GM18507 (cell line): ENCODE measurements at places on chromosomes 1 and 21.

DNA sequence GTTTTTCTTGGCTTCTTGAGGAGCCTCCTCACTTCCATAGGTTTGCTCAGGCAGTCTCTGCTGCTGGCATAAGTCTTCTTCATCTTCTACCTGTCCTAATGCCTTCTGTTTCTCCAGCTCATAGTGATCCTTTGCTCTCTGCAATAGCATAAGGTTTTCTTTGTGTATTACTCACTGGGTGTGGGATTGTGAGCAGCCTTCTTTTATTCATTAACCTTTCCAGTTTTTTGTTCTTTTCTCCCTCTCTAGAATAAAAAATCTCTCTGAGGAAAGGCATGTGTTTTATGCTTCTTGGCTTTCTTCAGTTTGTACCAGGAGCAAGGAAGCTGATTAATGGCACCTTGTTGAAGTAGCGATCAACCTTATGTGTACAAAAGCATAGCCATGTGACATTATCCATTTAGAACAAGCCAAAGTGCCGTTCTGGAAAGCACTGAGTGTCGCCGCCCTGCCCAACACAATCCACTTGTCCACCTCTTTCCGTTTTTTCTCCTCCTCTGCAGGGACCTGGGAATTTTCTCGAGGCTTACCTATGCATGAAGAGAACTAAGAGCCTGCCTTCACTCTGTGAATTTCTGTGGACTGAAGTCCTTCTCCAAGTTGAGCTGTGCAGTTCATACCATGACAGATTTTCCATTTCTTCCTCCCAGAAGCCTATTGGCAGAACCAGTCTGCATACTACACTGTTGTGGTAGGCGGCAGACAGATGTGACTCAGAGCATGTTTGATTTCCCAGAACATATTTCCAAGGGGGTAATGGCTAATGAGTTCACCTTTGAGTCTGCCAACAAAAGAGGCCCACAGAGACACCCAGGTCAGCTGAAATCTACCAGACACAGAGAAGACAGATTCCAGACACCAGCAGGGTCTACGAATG, 39.0 kb downstream of the DPT start:
- DNase-seq = no peak

DNA sequence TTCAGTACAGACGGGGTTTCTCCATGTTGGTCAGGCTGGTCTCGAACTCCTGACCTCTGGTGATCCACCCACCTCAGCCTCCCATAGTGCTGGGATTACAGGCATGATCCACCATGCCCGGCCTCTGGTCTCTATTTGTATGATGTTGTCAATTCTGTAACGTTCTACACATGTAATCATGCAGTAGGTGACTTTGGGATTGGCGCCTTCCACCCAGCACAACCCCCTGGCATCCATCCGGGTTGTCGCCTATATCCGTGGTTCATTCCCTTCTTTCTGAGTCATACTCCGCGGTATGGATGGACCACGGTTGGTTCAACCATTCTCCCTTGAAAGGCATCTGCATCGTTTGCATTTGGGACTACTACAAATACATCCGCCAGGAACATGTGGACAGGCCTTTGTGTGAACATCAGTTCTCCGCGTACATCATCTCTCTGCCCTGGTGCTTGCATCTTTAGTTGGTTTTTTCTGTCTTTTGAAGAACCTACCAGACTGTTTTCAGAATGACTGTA, 72.1 kb downstream of the PDE9A start:
- DNase-seq = no peak

DNA sequence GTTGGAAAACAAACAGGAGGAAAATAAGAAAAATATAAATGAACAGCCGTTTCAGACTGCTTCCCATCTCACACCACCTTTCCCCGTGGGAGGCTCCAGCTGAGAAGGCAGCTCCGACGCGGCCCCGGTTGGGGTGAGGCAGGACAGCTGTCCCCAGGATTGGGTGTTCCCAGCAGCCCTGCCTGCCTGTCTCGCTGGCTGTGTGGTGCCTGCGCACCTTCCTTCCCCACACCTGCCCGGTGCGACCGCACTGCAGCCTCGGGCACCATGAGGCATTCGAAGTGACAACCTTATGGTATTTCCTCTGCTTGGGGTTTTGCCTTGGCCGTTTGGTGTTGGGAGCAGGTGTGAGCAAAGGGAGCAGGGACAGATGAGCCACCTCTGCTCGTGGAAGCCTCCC, 161.6 kb downstream of the PRDM16 start:
- DNase-seq = no peak

DNA sequence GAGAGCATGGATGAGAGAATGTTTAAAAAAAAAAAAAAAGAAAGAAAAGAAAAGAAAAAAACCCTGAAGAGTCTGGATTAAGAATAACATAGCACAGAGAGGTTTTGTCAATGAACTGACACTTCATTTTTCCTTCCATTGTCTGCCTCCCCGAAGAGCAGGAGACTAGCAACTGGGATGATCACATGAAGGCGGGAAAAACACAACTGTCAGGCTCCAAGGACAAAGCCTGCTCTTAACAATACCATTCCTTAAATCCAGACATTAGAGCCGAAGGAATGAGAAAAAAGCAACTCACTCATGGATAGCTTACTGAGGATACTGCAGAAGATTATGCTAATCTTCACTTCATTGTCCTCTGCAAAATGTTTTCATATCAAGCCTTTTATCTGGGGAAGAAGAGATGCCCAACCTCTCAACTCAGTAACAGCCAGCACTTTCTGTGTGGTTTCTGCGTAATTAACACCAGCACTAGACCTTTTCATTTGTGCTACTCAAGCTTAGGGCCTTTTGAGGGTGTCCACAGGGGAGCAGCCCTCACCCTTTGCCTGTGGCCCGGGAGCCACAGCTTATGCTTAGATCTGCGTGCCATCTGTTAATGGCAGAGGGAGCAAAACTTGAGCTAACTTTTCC, 182.3 kb downstream of the BARHL2 start:
- no peak for DNase-seq

- DNase-seq = no peak
Measured at GRCh38 chr1:18130356-18130755, 22.8 kb downstream of the IGSF21 start.

GRCh38 chr1:9317591-9318417, 25.1 kb downstream of the SPSB1 start:
- DNase-seq = no peak

- no peak for DNase-seq
Measured at GRCh38 chr1:48588061-48588460, 116.1 kb upstream of the SPATA6 start.

- DNase-seq = no peak
Measured at GRCh38 chr1:192161976-192162375, 3.7 kb downstream of the RGS18 start.
